GF-D8 (cell line): ENCODE measurements at places on chromosomes 6 and 20.
A peak's percentile ranks its signal among the peaks of the same experiment; 100 is the strongest.

- no peak for DNase-seq
Observed at GRCh38 chr20:17871181-17871580, 97.4 kb downstream of the SNX5 start.

DNA sequence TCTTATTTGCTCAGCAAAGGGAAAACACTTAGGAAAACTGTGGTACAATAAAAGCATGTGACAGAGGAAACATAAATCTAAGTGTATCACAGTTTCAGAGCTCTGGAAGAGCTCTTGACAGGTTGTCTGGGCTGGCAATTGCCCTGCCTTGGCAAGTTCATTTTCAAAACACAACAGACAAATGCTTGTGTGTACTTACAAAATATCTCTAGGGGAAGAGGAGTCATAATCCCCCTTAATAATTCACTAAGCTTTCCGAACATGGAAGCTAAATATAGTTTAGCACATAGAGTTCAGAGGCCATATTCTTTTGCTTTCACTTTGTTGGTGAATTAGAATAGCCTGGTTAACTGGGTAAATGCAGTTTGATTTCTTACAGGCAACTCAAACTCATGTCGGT, 211.6 kb upstream of the THEMIS start:
- DNase-seq, result no peak

GRCh38 chr20:32652739-32653526, 20.8 kb downstream of the C20orf203 start:
- DNase-seq, result peak; percentile 79

DNA sequence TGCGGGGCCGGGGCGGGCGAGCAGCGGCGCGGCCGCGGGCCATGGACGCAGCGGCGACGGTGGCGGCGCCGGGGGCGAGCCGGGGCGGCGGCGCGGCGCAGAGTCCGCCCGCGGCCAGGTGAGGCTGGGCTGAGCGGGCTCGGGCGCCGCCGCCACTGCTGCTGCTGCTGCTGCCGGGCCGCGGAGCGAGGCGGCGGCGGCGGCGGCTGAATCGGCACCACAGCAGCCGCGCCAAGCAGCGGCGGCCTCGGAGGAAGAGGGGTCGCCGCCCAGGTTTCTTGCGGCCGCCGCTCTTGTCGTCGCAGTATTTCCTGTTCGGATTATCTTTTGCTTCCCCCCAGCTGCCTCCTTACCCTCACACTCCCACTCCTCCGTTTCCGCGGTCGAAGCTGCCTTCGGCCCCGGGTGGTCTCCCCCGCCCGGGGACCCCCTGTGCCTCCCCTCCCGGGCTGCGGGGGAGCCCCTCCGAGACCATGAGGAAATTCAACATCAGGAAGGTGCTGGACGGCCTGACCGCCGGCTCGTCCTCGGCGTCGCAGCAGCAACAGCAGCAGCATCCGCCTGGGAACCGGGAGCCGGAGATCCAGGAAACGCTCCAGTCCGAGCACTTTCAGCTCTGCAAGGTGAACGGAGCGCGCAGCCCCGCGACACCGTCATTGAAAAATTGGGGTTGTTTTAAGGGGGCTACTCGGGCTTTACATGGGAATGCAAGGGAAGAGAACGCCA, at the start of gene STXBP5:
Gene STXBP5, plus strand, starts transcription at position 358 of the 726 bp plus-strand sequence. Its CDS starts 116 bp downstream, at position 474.
- DNase-seq, result peak; percentile 88

GRCh38 chr6:11586536-11586935, 49.0 kb downstream of the TMEM170B start:
- DNase-seq, result no peak

- DNase-seq, result no peak
Observed at GRCh38 chr20:49508435-49509199, 26.1 kb upstream of the KCNB1 start.

GRCh38 chr20:36308986-36309385, 2.8 kb downstream of the DLGAP4 start:
- DNase-seq, result no peak

DNA sequence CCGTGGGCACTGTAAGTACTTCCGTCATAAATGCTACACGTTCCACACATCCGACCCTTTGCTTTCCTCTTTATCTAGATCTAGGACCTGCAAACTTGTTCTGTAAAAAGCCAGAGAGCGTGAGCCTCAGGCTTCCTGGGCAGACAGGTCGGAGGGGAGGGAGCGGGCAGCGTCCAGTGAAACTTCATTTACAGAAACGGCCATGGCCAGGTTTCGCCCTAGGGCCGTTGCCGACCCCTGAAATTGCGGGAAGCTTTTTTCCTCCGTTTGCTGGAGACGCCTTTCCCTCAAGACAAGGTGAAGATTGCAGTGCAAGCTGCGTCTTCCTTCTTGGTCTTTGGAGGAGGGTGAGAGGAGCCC, 155.4 kb downstream of the DLL1 start:
- no peak for DNase-seq

GRCh38 chr6:161882196-161882765, 608.4 kb upstream of the AGPAT4 start:
- no peak for DNase-seq

- DNase-seq, result no peak
Observed at GRCh38 chr6:27242589-27243265, 4.8 kb upstream of the PRSS16 start.

DNA sequence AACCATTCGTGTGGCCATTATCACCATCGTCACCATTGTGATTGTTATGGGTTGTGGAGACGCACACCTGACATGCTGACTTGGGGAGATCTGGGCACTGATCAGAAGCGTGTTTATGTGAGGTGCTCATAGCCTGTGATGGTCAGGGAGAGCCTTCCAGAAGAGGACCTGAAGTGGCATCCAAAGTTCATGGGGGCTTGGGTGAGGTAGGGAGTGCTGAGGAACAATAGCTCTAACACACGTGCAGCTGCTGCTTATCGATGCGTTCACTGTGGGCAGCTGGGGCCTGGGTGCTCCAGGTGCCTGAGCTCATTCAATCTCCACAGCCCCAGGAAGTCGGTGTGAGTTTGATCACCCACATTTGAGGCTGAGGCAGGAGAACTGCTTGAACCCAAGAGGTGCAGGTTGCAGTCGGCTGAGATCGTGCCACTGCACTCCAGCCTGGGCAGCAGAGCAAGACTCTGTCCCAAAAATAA, 227.3 kb downstream of the PREX1 start:
- DNase-seq, result no peak

DNA sequence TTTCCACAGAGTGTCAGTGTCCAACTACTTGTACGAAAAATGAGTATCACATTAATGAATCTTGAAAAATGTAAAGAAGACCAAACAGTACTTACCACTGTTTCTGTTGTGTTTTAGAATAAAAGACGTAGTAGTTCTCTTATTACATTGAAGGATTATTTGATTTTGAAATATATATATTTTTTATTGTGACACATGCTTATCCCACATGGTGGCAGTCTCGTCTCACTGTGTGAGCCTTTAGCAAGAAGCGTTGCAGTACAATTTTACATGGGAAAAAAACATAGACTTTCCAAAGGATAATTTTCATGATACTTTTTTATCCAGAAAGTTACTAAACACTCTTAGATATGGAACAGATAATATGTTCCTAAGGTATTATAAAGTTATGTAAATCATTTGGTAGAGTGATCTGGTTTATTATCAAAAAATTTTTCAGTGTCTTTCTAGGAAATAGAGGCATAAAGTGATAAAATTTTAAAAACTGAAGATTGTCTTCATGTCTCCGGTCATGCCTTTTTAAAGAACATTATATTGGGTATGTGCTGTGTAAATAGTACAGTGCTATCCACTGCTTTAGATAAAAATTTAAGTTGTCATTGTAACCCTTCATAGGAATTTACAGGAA, 117.5 kb upstream of the SAMD5 start:
- no peak for DNase-seq

GRCh38 chr6:119535332-119535731, 185.8 kb upstream of the MAN1A1 start:
- no peak for DNase-seq

- no peak for DNase-seq
Observed at GRCh38 chr6:13924949-13925881, at the start of gene RNF182. Gene RNF182, plus strand, starts transcription at chr6:13924952. Its CDS starts 52,168 bp downstream, at chr6:13977120.

GRCh38 chr6:136747507-136747906, 44.8 kb downstream of the MAP3K5 start:
- no peak for DNase-seq

DNA sequence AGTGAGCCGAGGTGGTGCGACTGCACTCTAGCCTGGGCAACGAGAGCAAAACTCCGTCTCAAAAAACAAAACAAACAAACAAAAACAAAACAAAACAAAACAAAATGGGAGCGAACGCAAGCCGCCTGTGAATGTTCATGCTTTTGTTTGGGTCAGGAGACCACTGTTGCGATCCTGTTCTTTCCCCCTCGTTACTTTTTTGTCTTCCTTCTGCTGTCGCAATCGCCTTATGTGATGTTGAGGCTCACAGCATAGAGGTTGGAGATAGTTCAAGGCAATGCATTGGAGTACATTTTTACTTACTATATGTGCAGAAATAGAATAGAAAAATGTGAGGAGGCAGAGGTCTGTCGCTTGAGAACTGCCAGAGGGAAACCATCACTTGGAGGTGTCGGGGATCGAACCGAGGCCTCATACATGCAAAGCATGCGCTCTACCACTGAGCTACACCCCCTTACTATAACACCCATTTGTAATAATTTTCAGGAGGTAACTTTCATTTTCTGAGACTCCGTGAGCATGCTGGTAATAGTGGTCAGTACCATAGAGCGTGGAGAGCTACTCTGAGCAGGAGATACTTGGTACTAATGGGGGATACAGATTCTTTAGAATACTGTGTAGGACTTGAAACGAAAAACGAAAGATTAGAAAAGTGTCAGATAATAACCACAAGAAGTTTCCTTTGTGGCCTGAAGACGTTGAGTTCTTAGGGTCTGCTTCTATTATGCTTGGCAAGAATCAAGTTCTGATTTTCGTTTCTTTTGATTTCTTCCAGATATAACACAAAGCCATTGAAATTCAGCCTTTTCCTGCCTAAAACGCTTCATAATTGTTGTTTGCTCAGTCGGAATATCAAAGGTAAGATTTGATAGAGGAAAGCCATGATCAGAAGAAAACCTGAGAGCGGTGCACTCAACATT, 121.1 kb downstream of the TRIM27 start:
- no peak for DNase-seq

- DNase-seq, result no peak
Observed at GRCh38 chr20:61460261-61461052, 208.4 kb downstream of the CDH4 start.

GRCh38 chr6:139446138-139446715, 71.8 kb upstream of the CITED2 start:
- DNase-seq, result no peak

GRCh38 chr20:63917811-63918210, 22.9 kb downstream of the DNAJC5 start:
- no peak for DNase-seq

DNA sequence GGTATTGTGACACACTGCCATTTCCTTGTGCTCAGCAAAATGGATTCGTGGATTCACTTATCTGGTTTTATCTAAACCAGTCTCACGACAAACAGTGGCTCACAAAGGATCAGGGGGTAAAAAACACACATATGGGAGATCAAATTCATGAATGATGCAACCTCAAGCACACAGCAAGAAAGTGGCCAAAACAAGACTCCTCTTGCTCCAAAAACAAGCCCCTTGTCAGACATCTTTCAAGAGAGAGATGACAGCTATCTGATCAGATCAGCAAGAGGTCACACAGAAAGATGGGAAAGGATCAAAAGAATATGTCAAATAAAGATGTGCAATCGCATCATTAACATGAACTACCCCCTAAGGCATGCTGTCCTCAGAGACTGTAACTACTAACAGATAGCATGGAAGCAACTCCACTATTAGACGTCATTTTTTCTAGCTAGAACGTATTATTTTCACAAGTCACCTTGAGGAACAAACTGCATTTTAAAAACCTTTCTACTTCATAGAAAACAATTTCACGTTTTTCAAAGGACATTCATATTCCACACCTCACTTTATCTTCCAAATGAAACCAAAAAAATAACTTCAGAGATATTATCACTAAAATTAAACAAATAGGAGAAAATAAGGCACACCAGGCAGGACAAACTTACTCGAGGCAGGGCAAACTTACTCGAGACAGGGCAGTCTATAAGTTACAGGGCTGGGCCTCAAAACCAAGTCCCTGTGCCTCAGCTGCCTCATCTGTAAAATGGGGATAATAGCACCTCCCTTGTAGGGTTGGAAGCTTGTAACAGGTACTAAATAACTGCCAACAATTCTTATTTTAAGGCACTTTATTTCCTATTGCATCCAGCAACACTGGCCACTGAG, 122.3 kb downstream of the PREX1 start:
- DNase-seq, result no peak

DNA sequence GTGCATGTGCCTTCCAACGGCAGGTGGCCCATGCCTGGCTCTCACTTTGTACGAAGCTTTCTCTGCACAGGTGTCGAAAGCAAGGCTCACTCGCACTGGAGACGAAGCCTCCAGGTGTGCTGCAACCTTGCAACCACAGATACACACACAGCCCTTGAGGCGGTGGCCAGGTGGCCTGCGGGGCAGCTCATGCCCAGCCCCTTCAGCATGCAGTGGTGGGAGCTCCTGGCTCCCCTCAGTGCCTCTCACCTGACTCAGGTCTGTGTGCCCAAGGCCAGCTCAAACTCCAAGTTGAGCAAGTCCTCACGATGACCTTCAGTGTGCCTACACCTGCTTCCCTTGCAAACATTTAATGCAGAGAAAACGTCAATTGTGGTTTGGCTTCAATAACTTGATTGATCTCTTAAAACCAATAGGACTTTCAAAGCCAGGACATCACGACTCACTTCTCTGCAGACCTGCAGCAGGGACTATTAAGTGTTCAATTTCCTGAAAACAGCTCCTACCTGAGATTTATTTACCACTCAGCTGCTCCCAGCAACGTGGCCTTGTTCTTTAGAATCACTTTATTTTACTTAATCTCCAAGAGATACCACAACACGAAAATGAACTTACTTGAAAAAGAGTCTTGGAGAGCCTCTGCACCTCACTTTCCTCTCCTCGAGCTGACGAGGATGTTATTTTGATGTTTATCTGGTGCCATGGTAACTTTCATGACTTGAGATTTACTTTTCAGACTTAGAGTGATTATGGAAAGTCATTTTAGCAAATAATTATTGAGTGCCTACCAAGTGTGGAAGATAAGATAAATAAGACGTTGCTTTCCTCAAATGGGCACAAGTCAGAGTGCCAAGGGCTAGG, 86.3 kb downstream of the SLC22A23 start:
- DNase-seq, result no peak

DNA sequence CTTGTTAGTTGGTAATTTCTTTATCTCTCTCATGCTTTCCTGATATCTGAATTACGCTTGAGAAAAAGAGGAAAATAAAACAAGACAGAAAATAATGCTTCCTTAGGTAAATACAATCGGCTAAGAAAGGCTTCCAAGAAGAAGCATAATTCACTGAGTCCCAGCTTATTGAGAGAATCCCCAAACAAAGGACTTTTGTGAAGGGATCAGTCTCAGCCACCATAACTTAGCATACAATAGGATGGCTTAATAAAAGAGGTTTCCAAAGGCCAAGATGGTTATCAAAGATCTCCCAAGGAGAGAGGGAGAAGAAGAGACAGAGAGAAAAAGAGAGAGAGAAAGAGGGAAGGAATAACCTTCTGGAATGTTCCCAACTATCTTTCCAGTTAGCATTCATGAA, 46.0 kb upstream of the SALL4 start:
- DNase-seq, result no peak
